ENCODE measurements at places on chromosomes 1 and 21. TPM values are rescaled to one million over a fixed set of nuclear protein-coding genes. Genes with fewer than 3 reads are reported as not detected.

- DNase-seq, result no peak
Measured at GRCh38 chr1:201336711-201337450, 40.6 kb downstream of the TNNT2 start.

- DNase-seq, result no peak
Measured at GRCh38 chr1:97832481-97832880, 88.4 kb downstream of the DPYD start.

PGM1 gene
- total RNA-seq, result 54.8 TPM

HECTD3 gene
- 39.5 TPM for total RNA-seq

DNA sequence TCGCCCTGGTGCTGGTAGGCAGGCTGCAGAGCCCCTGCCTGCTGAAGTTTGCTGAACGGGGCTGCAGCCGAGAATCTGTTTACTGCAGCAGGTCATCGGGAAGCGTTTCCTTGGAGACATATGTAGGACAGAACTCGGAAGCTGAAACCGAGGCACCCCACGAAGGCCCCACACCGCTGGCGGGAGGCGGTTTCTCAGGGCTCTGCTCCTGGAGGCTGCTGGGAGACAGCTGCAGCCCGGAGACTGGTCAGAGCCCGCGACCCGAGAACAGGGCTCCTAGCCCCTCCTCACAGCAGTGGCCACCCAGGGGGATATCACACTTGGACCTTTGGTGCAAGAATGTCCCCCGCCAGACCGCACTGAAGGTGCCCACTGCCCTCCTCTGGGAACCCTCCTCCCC lies 12.7 kb upstream of the PLCH2 start:
- DNase-seq, result no peak

DNA sequence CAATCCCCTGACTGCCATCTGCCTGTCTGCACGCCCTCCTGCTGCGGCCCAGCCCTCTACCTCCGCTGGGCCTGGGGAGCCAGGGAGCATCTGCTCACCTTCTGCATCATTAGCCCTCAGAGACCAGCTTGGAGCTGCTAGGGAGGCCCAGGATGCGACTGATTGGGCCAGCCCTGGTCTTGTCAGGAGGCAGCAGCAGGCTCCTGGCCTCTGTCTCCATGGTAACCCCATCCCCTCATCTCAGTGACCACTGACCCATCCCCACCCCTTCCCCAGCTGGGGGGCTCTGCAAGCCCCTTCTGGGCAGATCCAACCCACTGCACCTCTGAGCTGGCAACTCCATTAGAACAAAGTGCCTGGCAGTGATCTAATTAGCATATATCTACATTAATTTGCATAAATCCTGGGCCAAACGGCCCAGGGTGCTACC lies 37.7 kb downstream of the NKAIN1 start:
- no peak for DNase-seq

- no peak for DNase-seq
Measured at GRCh38 chr21:32918478-32919120, 107.1 kb upstream of the OLIG2 start.

DNA sequence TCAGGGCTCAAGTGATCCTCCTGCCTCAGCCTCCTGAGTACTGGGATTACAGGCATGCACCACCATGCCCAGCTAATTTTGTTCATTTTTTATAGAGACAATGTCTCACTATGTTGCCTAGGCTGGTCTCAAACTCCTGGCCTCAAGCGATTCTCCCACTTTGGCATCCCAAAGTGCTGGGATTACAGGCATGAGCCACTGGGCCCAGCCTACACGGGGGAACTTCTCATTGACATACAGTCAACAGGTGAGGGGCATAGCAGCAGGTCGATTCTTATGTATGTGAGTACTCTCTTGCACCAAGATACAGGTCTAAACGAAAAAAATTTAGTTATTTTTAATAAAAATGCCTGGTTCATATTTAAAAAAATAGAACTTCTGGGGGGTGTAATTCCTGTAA lies 39.5 kb upstream of the HHAT start:
- no peak for DNase-seq

DNA sequence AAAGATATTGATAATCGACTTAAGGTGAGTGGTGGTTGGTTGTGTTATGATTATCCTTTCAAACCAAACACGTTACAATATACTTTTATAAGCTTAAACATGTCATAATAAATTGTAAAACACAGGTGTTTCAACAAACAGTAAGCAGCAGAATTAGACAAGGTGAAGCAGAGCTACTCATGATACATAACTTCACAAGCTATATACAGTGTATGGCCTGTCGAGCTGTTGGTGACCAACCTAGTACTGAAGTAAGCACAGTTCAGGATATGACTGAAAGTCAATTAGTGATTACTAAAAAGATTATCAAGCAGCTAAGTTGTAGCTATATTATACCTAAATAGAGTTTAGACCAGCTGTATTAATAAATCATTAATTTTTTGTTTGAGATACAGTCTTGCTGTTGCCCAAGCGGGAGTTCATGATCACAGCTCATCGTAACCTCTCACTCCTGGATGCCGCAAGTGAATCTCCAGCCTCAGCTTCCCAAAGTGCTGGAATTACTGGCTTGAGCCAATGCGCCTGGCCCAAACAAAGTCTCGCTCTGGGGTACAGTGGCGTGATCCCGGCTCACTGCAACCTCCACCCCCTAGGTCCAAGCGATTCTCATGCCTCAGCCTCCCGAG lies 148.1 kb downstream of the EIF4G3 start:
- no peak for DNase-seq

C1orf35 gene
- total RNA-seq, result 31.8 TPM

DNA sequence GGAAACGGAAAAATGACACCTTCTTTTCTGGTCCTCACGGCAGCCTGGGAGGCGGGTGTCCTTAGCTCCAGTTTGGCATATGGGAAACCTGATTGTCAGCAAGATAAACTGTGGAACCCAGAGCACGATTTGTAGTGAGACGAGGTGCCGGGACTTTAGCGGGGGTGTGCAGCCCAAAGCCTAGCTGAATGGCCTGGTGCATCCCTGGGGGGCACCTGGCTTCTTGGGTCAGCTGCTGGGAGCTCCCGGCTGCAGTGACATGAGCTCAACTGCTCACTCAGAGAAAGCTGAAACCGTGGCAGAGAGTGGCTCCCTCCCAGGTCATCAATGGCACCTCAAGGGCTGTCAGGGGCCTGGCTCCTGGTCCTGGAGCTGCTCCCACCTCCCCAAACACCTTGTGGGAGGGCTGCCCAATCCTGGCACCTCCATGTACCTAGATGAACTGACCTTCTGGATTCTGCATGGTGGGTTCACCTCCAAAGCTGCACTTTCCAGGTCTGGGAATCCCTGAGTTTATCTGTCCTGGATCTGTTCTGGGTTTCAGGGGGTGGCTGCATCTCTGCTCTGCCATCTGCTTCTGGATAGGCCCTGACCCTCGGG lies 260.5 kb downstream of the MATN1 start:
- no peak for DNase-seq

OR2AJ1 gene
- not detected for total RNA-seq

GRCh38 chr1:43651188-43651587 lies 1.2 kb downstream of the KDM4A start:
- DNase-seq, result no peak

AADACL4 gene
- total RNA-seq, result not detected

CLCA2 gene
- not detected for total RNA-seq

ADAMTS1 gene
- not detected for total RNA-seq

DNA sequence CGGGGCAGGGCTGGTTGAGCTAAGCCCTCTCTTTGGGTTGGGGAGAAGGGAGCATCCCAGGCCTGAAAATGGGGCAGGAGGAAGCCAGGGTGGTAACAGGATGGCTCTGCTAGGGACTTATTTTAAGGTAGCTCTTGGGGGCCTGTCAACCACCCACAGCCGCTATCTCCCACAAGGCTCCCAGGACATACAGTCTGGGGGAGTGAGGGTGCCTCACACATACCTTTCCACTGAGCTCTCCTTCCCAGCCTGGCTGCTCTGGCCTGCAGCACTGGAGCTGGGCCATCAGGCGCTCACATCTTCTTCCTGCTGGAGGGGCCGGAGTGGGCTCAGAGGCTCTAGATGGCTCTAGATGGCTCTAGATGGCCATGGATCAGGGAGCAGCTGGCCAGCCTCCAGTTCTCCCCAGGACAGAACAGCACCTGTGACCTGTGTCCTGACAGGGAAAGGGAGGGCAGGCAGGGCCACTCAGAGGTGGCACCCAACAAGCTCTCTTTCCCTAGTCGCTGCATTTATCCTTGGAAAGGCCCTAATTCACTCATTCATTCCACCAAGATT lies 11.0 kb upstream of the NPPB start:
- no peak for DNase-seq

IFNGR2 gene
- 80.5 TPM for total RNA-seq

DNA sequence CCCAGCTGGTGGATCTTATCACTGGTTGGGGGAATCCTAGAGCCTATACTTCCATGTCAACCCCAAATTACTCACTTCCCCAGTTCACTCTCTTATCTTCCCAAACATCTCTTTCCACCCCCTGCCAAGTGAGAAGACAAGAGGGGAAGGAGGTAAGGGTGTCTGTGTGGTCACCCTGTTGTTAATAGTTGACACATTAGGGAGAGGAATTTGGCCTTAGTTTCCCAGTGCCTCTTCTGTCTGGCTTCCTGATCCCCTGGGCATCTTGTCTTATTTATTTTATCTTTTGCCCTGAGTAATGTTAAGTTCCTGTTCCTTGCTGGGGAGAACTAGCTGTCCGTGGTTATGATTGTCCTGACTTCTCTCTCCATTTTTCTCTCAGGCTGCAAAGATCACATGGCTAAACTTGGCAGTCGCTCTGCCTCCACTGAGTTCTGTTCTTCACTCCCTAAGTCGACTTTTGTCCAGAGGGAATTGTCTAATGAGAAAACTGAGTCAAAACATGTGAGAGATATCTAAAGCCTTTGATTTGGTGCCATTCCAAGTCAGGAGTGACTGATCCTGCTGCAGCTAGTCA lies 157.1 kb upstream of the SYT6 start:
- DNase-seq, result no peak

GBP5 gene
- total RNA-seq, result 783 TPM

TNNI3K gene
- total RNA-seq, result not detected

DNA sequence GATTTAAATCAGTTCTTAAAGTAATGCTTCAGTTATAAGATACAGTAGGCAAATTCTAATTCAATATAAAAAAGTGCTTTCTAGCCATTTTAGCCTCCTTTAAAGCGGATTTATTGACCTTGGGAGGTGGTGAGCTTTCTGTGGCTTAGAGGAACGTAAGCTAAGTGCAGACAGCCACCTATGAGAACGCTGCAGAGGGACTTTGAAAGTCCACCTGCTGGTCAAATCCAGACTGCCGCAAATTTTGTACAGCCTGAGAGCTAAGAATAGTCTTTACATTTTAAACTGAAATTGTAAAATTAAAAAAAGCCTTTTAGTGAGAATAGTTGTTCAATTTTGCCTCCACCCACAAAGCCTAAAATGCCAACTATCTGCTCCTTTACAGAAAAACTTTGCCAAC lies 67.0 kb upstream of the SSX2IP start:
- DNase-seq, result no peak

- no peak for DNase-seq
Measured at GRCh38 chr1:222546548-222547259, 1.2 kb downstream of the HHIPL2 start.

GRCh38 chr1:13929313-13929712 lies 229.3 kb downstream of the PRDM2 start:
- DNase-seq, result no peak

DNA sequence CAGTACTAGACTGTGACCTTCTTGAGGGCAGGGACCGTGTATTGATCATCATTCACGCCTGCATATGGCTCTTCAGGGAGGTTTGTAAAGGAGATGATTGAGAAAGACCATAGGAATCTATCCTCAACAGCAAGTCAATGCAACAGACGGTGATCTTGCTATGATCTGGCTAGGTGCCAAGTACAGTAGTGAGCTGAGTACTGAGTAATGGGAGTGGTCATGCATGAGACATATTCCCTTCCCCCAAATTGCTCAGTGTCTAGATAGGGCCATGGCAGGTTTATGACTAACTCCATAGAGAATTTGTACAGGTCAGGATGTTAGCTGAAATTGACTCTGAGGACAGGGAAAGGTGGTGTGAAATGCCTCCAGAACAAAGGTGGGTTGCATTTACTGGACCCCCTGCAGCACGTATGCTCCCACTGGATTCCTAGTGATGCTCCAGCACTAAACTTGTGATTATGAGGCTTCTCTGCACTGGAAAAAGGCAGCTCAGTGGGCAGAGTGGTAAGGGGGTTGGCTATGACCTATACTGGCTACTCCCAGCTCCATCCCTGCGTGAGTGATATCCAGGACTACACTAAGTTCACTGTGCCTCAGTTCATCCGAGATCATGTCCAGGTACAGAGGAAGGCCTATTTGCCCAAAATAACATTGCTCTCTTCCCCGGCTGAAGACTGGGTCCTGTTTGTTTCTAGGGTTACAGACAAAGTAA lies 37.2 kb downstream of the KCNJ6 start:
- no peak for DNase-seq

DNA sequence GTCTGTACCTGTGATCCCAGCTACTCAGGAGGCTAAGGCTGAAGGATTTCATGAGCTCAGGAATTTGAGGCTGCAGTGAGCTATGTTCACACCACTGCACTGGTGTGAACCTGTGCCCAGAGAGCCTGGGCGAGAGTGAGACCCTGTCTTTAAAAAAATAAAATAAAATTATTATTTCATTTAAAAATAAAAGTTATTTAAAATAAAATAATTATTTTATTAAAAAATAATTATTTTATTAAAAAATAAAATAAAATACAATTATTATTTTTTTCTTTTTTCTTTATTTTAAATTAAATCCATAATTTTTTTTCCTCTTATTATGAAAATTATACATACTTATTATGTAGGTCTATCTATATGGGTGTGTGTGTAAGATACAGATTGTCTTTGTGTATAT lies 53.6 kb downstream of the LHX9 start:
- no peak for DNase-seq

DNA sequence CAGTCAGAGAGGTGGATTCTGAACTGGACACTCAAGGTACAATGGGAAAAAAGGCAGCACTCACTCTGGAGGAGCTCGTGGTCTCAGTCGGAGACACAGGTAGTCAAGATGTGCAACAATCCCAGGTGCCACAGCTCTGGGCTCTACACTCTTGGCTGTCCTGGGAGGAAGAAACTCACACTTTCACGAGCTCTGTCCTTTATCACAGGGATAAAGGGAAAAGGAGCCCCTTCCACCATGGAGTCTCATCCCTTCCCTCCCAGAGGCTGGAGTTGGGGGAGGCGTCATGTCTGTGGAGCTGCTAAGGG lies 20.3 kb downstream of the CDK18 start:
- DNase-seq, result no peak

- DNase-seq, result no peak
Measured at GRCh38 chr1:153384958-153385580, 5.8 kb downstream of the S100A8 start.

GJC2 gene
- total RNA-seq, result 3.3 TPM

DNA sequence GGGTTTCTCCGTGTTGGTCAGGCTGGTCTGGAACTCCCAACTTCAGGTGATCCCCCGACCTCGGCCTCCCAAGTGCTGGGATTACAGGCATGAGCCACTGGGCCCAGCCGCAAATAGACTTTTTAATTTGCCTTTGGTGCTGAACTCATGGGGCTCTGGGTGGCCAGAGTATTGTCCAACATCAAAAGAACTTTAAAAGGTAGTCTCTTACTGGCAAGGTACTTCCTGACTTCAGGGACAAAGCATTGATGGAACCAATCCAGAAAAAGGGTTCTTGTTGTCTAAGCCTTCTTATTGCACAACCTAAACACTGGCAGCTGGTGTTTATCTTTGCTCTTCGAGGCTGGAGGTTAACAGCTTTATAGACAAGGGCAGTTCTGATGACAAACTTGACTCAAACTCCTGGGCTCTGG lies 3.8 kb upstream of the KTI12 start:
- no peak for DNase-seq

All from naive thymus-derived CD4-positive, alpha-beta T cell (primary cell).